Occipital lobe (tissue), 3 donors: ENCODE measurements at places on chromosomes 12 and 14. TPM values are rescaled to one million over a fixed set of nuclear protein-coding genes. Genes with fewer than 3 reads are reported as not detected.

- no peak for DNase-seq
These were observed 135.7 kb downstream of the RPAP3 start for GRCh38 chr12:47570151-47570550.

DNA sequence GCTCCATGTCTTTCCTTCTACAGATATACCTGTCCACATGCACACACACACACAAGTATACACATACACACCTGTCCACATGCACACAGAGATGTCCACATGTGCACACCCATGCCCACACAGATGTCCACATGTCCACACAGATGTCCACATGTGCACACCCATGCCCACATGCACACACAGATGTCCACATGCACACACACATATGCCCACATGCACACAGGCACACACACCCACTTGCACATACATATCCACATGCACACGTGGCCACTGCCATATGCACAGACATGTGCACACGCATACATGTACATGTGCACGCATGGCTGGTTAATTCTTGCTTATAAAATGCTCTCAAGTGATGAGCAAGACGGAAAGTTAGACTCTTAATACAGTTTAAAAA, 32.2 kb downstream of the ELK3 start:
- no peak for DNase-seq

The GNB3 gene
- total RNA-seq: 0.94 TPM

- DNase-seq: peak; percentile 75
These were observed 11.0 kb upstream of the FBXL14 start for GRCh38 chr12:1605129-1606020.

DNA sequence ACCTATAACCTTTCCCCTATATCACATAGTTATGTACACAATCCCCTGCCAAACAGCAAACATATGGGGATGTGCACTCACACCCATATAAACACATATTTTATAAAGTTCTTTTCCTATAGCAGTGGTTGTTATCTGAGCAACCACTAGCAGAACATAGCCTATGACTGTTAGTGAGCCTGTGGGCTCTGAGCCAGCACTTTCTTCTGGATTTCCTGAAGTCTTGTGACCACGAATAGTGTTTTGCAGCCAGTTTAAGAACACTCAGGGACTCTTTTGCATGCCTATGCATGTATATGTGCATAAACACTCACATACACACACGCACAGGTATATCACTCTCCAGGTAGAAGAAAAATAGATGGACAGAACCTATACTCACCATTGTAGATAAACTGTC, 17.1 kb downstream of the TESPA1 start:
- peak; percentile 22 for DNase-seq

GRCh38 chr12:14326699-14327098, 38.8 kb upstream of the ATF7IP start:
- no peak for DNase-seq

- no peak for DNase-seq
These were observed 41.6 kb downstream of the CNTN1 start for GRCh38 chr12:40733871-40734270.

DNA sequence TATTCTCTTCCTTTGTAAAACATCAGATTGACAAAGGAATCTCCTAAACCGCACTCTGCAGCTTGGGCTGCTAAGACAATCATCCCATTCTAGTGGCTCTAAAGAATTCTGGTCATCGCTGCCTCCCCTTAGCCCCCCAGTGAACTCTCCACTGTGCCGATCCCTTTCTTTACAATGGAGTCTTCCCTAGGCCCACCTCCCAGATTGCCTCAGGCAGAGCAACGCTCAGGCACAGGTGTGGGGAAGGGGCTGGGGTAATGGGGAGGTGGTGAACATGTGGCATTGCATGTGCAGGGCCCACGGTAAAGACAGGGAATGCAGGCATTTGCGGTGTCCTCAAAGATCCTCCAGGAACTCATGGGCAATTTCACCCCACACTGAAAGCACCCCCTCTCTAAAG, 86.3 kb downstream of the PLEKHG3 start:
- DNase-seq: no peak

The NRXN3 gene
- total RNA-seq: 35.6 TPM

DNA sequence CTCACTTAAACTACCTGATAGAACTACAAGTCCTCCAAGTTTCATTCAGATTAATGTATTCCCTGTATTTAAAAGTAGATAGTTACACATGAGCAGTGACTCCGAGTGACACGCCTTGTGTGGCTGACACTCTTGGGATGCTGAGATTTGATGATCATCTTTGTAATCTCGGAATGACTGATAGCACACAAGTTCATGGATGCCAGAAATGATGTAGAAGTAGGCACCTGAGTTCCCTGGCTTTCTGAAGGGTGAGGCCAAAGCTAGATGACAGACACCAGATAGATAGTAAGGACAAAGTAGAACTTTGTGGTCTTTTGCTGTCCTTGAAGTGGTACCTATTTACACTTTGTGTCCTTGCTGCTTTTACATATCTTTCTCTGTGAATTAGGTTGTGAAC, 491.2 kb downstream of the PCNX1 start:
- DNase-seq: no peak

- DNase-seq: no peak
These were observed 35.2 kb downstream of the SLC8B1 start for GRCh38 chr12:113299619-113300237.

DNA sequence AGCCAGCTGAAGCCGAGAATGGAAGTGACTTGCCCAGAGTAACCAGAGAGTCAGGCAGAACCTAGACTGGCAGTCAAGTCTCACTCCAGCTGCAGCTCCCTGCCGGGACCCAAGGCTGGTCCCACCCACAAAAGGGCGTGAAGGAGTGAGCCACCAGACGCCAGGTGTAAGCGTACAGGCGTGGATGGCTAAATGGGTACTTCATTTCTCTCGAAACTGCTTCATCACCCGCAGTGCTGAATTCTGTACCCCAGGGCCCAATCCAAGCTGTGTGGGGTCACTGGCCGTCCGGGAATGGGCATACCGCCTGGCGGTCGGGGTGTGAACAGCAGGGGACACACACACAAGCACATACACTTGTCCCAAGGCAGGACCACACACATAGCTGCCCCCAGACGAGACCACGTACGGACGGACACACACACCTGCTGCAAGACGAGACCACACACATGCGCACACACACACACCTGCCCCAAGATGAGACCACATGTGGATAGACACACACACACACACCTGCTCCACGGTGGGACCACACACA, 34.8 kb downstream of the DEGS2 start:
- no peak for DNase-seq
